ENCODE measurements at places on chromosomes 7 and 10.

DNA sequence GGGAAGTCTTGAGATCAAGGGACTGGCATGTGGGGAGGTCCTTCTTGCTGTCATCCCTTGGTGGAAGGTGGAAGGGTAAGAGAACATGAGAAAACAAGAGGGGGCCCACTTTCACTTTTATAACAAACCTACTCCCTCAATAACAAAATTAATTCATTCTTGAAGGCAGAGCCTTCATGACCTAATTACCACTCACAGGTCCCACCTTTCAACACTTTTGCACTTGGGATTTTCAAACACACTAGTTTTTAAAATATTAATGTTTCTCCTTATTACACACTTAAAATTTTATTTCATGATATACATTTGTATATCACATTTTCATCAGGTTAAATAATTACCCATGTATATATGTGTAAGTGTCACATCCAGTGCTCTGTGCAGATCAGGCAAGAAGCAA lies 2.0 kb downstream of the ST7 start:
- DNase-seq: no peak

DNA sequence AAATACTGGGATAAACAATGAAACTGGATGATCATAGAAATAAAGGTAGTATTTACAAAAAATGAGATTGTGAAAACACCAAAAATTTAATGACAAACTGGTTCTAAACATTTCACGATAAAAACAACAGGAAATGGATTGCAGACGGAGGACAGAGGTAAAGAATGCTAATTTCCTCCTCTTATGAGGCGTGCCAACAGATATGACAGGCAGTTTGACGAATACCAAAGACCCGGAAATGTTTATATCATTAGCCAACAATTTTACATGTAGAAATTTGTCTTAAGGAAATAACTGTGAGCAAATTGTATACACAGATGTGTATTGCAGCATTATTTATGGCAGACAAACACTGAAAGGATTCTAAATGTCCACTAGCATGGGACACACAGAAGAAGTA lies 162.0 kb upstream of the MGMT start:
- no peak for DNase-seq

DNA sequence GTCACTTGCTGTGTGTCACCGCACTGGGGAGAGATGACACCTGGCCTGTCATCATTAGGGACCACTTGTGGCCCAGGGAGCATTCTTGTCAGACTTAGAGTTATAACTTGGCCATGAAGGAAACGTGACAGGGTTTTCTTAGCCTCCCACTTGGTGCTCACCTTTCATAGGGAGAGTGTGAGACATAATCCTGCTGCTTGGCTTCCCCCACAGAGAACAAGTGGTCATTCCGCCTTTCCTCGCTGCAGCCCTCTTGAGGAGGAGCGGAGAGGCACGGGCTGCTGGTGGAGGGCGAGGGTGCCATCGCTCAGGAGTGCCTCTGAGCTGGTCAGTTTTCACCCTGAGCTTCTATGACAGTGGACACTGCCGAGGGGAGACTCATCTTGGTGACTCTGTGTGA lies 125.0 kb upstream of the GJD4 start:
- DNase-seq: no peak

- DNase-seq: no peak
Observed at GRCh38 chr10:18238870-18239485, 98.8 kb downstream of the CACNB2 start.

- no peak for DNase-seq
Observed at GRCh38 chr7:141339603-141340002, 211.6 kb upstream of the AGK start.

GRCh38 chr7:79046061-79046460 lies 407.4 kb downstream of the MAGI2 start:
- no peak for DNase-seq
